Thoracic aorta (tissue), 2 donors: ENCODE measurements at places on chromosomes 13 and 19. TPM values are rescaled to one million over a fixed set of nuclear protein-coding genes. Genes with fewer than 3 reads are reported as not detected.
A peak's percentile ranks its signal among the peaks of the same experiment; 100 is the strongest.

GRCh38 chr19:50741179-50741933, 18.2 kb downstream of the CLEC11A start:
- H3K4me1 ChIP-seq, result no peaks in the 10 kb centered on the region
- H3K36me3 ChIP-seq, result no peaks in the 10 kb centered on the region
- no peak overlapping the region for H3K4me3 ChIP-seq
- no peak for DNase-seq

DNA sequence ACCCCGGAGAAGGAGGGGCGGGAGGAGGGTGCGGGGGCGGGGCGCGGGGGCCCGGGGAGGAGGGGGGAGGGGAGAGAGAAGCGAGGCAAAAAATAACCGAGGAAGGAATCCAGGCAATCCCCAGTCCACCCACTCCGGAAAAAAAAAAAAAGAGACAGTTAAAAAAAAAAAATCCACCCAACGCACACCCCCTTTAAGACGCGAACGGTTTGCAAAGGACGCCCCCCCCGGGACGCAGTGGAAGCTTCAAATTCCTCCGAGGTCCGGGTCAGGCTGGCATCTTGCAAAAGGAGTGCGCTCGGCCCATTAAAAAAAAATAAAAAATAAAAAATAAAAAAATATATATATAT, at the start of gene CACNA1A:
CACNA1A (minus strand) TSS at position 9 of the 350 bp plus-strand sequence. CDS start 255 bp downstream, outside the sequence.
- peaks cover 13% of the 10 kb centered on the region for H3K27me3 ChIP-seq
- no peaks in the 10 kb centered on the region for H3K36me3 ChIP-seq
- H3K27ac ChIP-seq, result no peak within 1 kb of the TSS

Gene MBD3L5
- total RNA-seq, result not detected

- no peaks in the 10 kb centered on the region for H3K27me3 ChIP-seq
- H3K4me1 ChIP-seq, result peaks cover 12% of the 10 kb centered on the region
- H3K4me3 ChIP-seq, result peak within 1 kb of the TSS; percentile 77
- H3K27ac ChIP-seq, result peak within 1 kb of the TSS; percentile 50
- H3K36me3 ChIP-seq, result no peaks in the 10 kb centered on the region
Measured at GRCh38 chr13:113758651-113759524, at the start of gene TMEM255B. Gene TMEM255B, plus strand, starts transcription at chr13:113759226. Its CDS starts 44 bp downstream, at chr13:113759270.

Gene KIR2DL3
- not detected for total RNA-seq

Gene AP1M1
- 121 TPM for total RNA-seq

DNA sequence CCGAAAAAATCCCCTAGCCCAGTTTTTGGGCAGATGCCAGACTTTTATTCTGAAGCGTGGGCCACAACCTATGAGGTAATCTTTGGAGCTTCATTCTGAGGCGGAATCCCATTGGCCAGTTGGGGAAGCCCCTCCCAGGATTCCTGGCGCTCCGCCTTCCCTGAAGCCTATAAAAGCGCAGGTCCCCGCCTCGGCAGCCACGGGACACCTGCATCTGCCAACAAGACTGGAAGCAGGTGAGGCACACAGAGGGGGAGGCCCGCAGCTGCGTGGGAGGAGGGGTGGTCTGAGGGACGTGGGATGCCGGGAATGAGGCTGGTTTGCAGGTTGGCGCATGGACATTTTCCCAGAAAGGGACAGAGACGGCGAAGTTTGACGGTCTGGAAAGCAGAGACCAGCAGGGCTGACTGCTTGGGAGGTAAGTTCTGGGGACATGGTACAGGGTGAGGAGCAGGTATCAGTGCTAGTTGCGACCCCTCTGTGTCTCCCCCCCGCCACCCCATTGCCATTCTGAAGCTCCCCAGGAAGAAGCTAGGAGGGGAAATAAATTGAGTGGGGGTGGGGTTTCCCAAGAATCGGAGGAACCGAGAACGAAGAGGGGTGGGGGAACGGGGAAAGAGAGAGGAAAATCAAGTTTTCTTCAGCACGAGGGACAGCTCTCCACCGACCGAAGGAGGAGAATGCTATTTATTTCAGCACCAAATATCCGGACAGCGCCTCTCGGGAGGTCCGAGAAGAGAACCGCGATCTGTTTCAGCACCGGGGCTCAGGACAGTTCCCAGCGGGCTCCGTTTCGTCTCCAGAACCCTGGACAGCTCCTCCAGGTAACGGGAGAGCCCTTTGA, 22.4 kb upstream of the FEM1A start:
- DNase-seq, result peak; percentile 45
- H3K4me1 ChIP-seq, result no peaks in the 10 kb centered on the region
- H3K27me3 ChIP-seq, result no peaks in the 10 kb centered on the region
- H3K4me3 ChIP-seq, result no peak overlapping the region

- no peak for DNase-seq
- H3K4me3 ChIP-seq, result no peak overlapping the region
Measured at GRCh38 chr19:14404312-14404711, 14.8 kb downstream of the DDX39A start.

Gene SERPINE3
- 0.68 TPM for total RNA-seq

Gene KIR2DL1
- not detected for total RNA-seq

DNA sequence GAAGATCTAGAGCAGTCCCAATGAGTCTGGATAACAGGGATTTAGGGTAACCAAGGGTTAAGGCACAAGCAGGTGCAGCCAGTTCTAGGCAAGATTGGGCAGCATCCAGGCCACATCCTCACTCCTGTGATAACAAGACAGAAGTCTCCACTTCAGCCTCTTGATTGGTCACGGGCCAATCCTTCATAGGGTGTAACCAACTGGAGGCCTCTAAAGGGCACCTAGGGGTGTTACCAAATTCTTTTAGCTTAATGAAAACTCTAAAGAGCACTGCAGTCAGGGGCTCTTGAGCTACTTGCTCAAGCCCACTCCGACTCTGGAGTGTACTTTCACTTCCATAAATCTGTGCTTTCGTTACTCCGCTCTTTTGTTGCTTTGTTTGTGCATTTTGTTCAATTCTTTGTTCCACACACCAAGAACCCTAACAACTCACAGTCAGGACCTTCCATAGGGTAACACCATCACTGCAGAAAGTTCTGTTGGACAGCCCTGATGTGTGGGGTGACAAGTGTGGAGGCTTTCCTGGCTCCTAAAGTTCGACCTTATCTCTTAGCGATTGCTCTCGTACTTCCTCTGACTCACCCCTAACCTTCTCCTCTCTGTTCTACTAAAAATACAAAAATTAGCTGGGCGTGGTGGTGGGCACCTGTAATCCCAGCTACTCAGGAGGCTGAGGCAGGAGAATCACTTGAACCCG, 36.1 kb downstream of the ZSWIM9 start:
- no peak overlapping the region for H3K4me3 ChIP-seq
- H3K4me1 ChIP-seq, result peaks cover 8% of the 10 kb centered on the region
- no peak overlapping the region for H3K27ac ChIP-seq
- no peaks in the 10 kb centered on the region for H3K36me3 ChIP-seq
- no peak for DNase-seq
- no peaks in the 10 kb centered on the region for H3K27me3 ChIP-seq

Gene KRI1
- 37.7 TPM for total RNA-seq

Gene SKA3
- total RNA-seq, result not detected

GRCh38 chr13:105135852-105136615, 1399.4 kb downstream of the EFNB2 start:
- no peaks in the 10 kb centered on the region for H3K36me3 ChIP-seq
- H3K27me3 ChIP-seq, result no peaks in the 10 kb centered on the region
- H3K4me3 ChIP-seq, result no peak overlapping the region

GRCh38 chr13:34371645-34372395, 553.9 kb downstream of the RFC3 start:
- H3K27ac ChIP-seq, result no peak overlapping the region
- no peak for DNase-seq
- no peaks in the 10 kb centered on the region for H3K27me3 ChIP-seq
- H3K36me3 ChIP-seq, result no peaks in the 10 kb centered on the region
- no peak overlapping the region for H3K4me3 ChIP-seq

Gene KIR3DL1
- total RNA-seq, result not detected

DNA sequence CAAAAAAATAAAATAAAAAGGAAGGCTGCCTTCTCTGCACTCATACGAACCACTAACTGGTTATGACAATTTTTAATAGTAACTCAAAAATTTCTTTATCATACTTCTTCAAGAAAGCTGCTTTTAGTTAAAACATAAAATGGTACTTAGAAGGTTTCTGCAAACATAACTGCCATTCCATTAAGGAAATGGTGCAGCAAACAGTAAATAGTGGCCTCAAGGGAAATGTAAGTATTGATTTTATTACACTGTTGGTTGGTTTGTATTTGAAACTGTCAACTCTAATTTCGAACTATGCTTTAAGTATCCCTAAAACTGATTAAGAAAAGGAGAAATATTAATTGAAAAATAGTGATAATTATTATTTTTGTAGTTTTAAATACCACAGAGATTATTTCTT, 278.0 kb downstream of the DACH1 start:
- no peaks in the 10 kb centered on the region for H3K4me1 ChIP-seq
- no peaks in the 10 kb centered on the region for H3K36me3 ChIP-seq
- no peak overlapping the region for H3K27ac ChIP-seq
- no peaks in the 10 kb centered on the region for H3K27me3 ChIP-seq

- no peaks in the 10 kb centered on the region for H3K36me3 ChIP-seq
- H3K4me1 ChIP-seq, result no peaks in the 10 kb centered on the region
- DNase-seq, result no peak
- H3K27me3 ChIP-seq, result no peaks in the 10 kb centered on the region
- no peak overlapping the region for H3K27ac ChIP-seq
Measured at GRCh38 chr13:111958612-111959395, 108.1 kb upstream of the SOX1 start.

DNA sequence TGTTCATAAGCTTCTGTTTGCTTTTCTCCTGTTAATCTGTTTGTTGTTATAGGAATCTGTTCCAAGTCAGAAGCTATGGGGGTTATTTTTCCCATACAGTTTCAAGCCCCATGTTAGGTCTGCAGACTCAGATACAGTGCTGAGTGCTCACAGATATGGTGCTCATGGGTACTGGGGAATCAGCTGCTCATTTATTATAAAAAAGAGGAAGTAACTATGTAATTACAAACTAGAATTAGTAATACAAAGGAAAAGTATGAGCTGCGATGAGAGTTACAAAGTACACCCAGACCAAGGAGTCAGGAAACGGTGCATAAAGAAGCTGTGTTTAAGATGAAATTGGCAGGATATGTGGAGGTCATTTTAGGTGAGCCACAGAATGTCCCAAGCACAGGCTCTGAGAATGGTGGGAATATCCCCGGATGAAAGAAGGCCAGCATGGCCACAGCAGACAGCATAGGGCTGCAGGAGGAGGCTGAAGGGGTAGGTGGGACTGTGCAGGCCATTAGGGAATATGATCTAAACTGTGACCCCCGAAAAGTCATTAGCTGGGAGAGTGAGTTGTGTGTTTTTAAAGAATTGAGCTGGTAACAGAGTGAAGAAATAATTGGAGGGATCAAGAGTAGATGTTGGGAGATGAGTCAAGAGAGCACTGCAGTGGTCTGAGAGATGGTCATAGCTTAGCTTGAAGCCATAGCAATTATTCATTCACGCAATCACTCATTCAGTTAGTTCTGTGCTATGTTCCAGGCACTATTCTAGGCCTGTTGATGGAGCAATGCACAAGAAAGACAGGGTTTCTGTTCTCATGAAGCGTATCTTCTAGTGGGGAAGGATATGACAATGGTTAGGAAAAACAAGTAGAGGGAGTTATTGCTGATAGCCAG, 177.4 kb upstream of the UBL3 start:
- DNase-seq, result no peak
- no peak overlapping the region for H3K4me3 ChIP-seq
- no peaks in the 10 kb centered on the region for H3K4me1 ChIP-seq
- H3K27me3 ChIP-seq, result no peaks in the 10 kb centered on the region
- no peaks in the 10 kb centered on the region for H3K36me3 ChIP-seq
- no peak overlapping the region for H3K27ac ChIP-seq

DNA sequence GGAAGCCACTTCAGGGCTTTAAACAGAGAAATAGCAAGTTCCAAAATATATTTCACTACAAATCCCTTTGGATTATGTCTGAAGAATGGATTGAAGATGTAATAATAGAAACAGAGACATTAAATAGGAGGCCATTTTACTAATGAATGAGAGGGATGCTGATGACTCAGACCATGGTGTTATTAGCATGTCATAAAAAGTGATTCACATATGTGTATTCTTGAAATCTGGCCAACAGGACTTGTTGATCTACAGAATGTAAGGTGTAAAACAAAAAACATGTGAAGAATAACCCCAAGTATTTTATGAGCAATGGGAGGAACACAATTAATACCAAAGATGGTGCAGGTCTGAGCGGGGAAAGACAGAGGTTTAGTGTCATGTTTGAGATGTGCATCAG, 873.7 kb downstream of the SLITRK5 start:
- DNase-seq, result no peak
- no peaks in the 10 kb centered on the region for H3K4me1 ChIP-seq
- no peak overlapping the region for H3K27ac ChIP-seq
- H3K36me3 ChIP-seq, result no peaks in the 10 kb centered on the region
- H3K27me3 ChIP-seq, result no peaks in the 10 kb centered on the region
- H3K4me3 ChIP-seq, result no peak overlapping the region

GRCh38 chr13:65768545-65768944, 1461.6 kb downstream of the PCDH9 start:
- no peak overlapping the region for H3K27ac ChIP-seq
- no peak for DNase-seq
- H3K4me1 ChIP-seq, result no peaks in the 10 kb centered on the region
- H3K4me3 ChIP-seq, result no peak overlapping the region
- H3K27me3 ChIP-seq, result no peaks in the 10 kb centered on the region
- no peaks in the 10 kb centered on the region for H3K36me3 ChIP-seq

DNA sequence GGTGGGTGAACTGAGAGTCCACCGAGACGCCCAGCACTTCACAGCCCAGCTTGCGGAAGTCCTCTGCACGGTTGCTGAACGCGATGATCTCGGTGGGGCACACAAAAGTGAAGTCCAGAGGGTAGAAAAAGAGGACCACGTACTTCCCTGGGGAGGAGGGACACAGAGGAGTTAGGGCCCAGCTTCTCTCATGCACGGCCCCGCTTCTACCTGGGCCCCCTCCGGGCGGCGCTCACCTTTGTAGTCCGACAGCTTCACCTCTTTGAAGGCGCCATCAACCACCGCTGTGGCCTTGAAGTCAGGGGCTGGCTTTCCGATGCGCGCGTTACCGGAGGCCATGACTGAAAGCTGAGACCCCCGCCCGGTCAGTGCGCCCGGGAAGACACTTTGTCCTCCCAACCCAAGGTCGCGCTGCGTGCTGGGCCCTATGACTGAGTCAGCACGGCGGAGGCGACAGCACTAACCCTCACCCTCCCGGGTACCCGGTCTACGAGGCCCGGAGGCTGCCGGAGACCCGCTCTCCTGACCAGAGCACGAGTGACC, 606 bp downstream of the PRDX2 start:
- H3K27ac ChIP-seq, result peak overlapping the region; percentile 27
- H3K4me1 ChIP-seq, result peaks cover 28% of the 10 kb centered on the region
- no peaks in the 10 kb centered on the region for H3K36me3 ChIP-seq
- no peak for DNase-seq

Gene SERTAD3
- 19.4 TPM for total RNA-seq
